ENCODE measurements at places on chromosomes 5 and 9.

- no peak for DNase-seq
Measured at GRCh38 chr9:14529629-14530028, 163.6 kb downstream of the ZDHHC21 start.

DNA sequence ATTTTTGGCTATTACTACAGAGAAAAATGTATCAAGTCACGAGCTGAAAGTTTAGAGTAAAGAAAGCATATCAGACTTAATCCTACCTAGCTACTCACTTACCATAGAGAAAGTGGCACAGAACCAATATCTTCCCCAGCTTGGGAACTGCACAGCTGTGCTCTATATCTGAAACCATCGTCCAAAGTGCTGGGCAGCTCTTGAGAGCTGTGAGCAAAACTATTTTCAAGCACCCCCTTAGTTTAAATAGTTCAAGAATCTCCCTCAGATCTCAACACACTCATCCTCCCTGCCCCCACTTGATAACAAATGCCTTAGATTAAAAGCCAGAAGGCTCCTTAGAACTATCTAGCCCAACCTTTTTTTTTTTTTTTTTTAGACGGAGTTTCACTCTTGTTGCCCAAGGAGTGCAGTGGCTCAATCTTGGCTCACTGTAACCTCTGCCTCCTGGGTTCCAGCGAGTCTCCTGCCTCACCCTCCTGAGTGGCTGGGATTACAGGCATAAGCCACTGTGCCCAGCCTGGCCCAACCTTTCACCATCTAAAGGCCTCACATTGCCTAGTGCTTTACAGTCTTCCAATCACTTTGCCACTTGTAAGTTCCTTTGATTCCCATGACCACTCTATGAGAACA is 94.2 kb upstream of the APC start:
- DNase-seq, result no peak

DNA sequence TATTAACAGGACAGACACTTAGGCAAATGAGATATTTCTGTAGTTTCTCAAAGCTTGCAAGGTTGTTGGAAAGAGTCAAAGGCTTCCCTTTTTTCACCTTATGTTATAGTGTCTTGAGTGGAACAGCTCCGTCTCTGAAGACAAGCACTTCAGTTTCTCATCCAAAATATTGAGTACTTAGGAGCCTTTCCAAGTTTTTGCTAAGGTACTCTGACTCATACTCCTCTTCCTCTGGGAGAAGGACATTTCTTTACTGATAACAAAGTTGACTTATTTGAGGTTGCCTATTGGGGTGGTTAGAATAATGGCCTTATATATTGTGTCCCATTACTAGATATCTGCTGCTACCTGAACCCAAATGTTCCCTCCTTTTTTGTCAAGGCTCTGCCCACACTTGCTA is 869.6 kb downstream of the MAT2B start:
- DNase-seq, result no peak

- DNase-seq, result peak; percentile 47
Measured at GRCh38 chr5:94793113-94793815, 174.8 kb downstream of the SLF1 start.

- no peak for DNase-seq
Measured at GRCh38 chr9:126292736-126293521, 33.7 kb upstream of the MVB12B start.

- no peak for DNase-seq
Measured at GRCh38 chr5:169563369-169563768, 20.2 kb upstream of the SPDL1 start.

DNA sequence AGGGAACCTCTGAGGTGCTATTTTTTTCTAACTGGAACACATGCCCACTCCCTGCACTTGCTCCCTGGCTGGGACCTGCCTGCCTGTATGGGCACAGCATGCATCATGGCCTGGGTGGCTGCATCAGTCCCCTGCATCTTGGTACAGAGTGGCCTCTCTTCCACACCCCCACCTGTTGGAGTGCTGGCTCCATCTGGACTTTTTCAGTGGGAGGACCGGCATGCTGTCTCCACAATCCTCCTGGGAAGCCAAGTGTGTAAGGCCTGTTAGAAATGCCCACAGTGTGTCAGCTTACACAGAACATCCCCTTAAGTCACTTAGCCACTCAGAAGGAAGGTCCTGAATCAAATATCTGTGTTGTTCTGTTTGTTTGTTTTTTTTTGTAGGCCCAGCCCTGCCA is 102.9 kb downstream of the MARCHF3 start:
- DNase-seq, result no peak

DNA sequence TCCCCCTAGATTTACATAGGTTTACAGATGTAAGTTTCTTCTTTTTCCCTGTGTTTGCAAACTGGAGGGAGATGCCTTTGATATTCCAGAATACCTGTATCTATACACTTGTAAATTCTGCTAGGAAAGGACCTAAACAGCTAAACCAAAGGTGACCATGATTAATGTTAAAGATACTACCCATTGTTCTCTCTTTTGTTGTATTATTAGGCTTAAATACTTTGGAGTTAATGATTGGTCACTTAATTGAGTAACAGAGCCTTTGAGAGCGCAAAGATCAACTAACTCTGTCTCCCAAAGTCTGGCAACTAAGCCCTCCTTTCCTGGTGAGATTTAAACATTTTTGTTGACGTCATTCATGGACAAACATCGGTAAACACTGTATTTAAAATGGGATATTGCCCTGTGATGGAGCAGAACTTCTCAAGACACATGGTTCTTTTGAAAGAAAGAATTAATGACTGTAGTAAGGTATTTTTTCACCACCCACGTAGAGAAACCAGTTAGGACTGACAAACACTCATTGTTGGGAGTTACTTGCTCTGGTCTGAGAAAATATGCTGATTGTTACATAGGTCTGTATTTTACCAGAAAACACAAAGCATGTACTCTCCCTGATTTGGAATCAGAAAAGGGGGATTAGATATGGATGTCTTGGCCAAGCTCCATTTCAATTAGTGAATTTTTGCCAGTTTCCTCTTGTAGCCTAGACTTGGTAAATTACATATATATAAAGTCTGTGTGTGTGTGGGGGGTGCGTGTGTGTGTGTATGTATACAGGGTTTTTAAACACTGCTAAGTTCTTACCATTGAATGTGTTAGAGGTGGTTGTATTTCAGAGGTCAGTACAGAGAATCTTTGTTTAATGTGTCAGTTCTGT is 4.6 kb downstream of the VCAN start:
- no peak for DNase-seq

DNA sequence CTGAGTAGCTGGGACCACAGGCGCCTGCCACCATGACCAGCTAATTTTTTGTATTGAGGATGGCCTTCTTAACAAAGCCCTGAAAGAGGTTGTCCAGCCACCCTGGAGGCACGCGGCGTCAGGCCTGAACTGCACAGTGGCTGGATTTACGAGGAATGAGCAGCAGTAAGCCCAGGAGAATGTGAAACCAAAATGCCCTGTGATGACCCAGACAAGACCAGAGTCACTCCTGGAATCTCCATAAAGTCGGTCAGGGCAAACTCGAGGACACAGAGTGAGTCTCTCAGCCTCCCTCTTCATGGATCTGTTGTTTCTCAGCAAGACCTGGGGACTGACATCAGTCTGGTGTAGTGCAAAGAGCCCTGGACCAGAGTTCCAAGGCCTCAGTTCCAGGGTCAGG is 53.2 kb upstream of the C5orf58 start:
- DNase-seq, result no peak

DNA sequence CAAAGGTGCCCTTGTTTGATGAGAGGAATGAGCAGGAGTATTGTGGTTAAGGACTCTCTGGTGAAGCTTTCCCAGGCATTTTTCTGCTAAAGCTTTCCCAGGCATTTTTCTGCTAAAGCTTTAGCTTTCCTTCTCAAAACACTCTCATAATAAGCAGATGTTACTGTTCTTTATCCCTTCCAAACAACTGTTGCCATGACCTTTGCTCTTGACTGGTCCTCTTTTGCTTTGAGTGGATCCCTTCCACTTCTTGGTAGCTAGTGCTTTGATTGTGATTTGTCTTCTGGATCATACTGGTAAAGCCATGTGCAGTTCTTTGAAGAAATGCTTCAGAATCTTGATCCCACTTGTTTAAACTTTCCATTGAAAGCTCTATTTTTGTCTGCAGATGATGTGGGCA is 85.8 kb downstream of the GPBP1 start:
- no peak for DNase-seq

- DNase-seq, result no peak
Measured at GRCh38 chr9:120868339-120868675, 8.7 kb downstream of the PHF19 start.

Measured in central memory CD4-positive, alpha-beta T cell (primary cell).